Activated T-helper 1 cell treated with Interleukin-2 at 50 U/mL for 16 hours (primary cell): ENCODE measurements at places on chromosomes 5 and 9.

- DNase-seq = no peak
These were observed 141.1 kb upstream of the TLE4 start for GRCh38 chr9:79430619-79431018.

- no peak for DNase-seq
These were observed 135.9 kb downstream of the GABRB2 start for GRCh38 chr5:161410640-161411039.

- DNase-seq = no peak
These were observed 105.5 kb upstream of the SIMC1 start for GRCh38 chr5:176132471-176133288.

GRCh38 chr5:103254921-103255320 is 3.6 kb upstream of the MACIR start:
- no peak for DNase-seq
